ENCODE measurements at places on chromosomes 13 and 19.

- DNase-seq: no peak
These were observed 37.4 kb downstream of the PCDH9 start for GRCh38 chr13:67192751-67193150.

DNA sequence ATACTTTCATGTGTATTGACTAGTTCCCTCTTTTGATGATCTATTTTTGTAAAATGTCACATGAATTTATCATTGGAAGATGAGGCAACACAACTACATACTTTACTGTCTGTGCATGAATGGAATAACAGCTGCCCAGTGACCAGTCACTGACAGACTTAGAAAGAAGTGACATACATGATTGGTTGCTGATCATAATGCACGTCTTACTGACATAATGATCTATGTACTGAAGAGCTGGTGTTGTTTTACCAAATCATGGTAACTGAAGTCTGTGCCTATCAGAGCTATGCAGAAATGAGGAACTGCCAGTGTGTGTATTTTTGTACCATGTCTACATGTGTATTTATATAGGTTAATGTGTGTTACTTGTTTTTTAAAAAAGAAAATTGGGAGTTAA lies 26.5 kb downstream of the GPR18 start:
- DNase-seq: no peak

DNA sequence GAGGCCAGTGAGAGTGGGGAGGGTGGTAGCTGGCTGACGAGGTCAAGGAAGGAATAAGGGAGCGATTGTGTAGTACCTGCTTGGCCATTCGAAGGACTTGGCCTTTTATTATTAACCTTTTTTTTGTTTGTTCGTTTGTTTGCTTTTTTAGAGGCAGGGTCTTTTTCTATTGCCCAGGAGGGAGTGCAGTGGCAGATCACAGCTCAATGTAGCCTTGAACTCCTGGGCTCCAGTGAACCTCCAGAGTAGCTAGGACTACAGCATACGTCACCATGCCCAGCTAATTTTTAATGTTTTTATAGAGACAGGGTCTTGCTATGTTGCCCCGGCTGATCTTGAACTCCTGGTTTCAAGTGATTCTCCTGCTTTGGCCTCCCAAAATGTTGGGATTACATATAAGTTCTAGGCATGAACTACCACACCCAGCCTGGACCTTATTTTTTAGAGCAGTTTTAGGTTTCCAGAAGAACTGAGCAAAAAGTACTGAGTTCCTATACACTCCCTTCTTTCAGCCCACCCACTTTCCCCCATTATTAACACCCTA lies 25.5 kb downstream of the ARHGEF7 start:
- DNase-seq: no peak

DNA sequence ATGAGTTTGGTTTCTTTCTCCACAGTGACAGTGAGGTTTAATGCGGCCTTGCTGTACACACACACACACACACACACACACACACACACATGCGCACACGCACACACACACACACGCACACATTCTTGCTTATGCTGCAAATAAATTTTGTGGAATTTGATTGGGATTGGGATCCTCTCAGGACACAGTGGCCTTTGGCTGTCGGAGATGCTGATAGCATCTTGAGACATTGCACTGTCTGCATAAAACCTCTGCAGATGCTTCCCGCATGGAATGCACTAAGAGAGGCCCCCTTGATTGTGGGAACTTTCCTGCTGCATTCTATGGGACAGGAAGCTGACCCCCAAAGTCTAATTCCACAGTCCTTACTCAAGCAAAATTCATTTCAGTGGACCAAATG lies 145.6 kb downstream of the FLT1 start:
- no peak for DNase-seq

Measured in stimulated activated CD4-positive, alpha-beta T cell treated with anti-CD3 and anti-CD28 coated beads, Interleukin-12 subunit alpha, Interleukin-12 subunit beta, amount 100 ng/mL, for 4 hours (primary cell).